ENCODE measurements at places on chromosomes 1 and 21. TPM values are rescaled to one million over a fixed set of nuclear protein-coding genes. Genes with fewer than 3 reads are reported as not detected.

DNA sequence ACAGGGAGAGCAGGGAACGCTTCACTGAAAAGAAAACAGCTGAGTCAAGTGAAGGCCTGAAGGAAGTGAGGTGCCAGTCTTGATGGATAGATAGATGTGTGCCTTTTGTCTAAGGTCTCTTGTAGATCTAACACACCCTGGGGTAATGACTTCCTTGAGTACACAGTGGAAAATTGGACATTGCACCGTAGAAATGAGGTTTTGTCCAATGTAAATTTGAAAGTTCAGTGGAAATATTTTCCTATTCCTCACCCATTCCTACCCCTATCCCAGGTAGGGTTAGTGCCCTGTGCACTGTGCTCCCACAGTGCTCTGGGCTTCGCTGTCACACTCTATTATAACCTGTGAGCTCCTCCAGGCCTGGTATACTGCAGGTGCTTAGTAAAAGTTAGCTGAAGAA, 24.3 kb downstream of the ZMYND12 start:
- DNase-seq = no peak

The OLIG2 gene
- not detected for total RNA-seq

DNA sequence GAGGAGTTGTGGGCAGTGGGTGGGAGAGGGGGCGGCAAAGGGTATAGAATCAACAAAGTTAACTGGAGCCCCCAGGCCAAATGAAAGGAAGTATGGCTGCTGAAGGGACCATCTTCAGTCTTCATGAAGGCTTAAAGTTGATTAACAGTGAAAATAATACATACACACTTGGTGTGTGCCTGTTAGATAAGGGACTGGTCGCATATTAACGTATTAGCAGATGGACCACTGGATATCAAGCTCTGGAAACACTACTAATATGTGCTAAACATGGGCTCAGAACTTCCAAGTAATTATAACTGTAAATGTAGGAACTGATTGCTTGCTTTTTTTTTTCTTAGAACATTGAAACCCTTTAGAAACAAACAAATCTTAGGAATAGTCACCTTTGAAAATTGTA, 224.7 kb upstream of the KIAA0040 start:
- DNase-seq = no peak

GRCh38 chr21:42674351-42674940, 21.0 kb downstream of the PDE9A start:
- DNase-seq = no peak

Measured in GM23248 (cell line).